ENCODE measurements at places on chromosomes 1 and 21.
A peak's percentile ranks its signal among the peaks of the same experiment; 100 is the strongest.

DNA sequence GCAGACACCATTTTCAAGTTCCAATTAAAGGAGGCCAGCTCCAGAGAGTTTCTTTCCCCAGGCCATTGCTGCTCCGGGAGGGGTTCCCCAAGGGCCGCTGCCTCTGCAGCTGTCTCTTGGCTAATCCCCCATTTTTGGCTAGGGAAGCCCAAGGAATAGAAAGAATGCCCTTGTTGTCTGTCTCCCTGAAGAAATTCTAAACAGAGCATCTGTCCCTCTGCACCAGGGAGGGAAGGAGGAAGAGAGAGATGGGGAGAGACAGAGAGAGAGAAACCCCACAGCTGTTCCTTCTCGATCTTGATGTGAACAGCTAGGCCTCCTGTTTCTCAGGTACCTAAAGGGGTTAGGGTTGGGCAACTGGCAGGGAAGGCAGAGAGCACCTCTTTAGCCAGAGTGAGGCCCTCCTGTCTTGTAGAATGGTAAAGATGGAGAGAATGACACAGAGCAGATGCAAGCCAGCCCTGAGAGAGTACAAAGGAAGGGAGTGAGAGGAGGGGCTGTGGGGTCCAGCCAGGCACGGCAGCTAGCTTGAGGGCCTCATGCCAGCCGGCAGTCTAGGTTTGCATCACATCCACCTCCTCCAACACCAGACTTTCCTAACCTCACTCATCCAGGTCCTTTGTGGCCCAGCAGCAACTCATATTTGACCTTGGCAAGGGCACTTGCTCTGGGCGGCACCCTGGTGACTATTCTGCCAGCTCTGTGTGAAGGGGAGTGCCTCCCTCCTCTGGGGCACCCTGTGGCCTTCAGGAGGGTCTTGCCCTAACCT lies 13.1 kb downstream of the OPTC start:
- DNase-seq: no peak

- no peak for DNase-seq
Measured at GRCh38 chr1:34330061-34330460, 153.4 kb downstream of the C1orf94 start.

DNA sequence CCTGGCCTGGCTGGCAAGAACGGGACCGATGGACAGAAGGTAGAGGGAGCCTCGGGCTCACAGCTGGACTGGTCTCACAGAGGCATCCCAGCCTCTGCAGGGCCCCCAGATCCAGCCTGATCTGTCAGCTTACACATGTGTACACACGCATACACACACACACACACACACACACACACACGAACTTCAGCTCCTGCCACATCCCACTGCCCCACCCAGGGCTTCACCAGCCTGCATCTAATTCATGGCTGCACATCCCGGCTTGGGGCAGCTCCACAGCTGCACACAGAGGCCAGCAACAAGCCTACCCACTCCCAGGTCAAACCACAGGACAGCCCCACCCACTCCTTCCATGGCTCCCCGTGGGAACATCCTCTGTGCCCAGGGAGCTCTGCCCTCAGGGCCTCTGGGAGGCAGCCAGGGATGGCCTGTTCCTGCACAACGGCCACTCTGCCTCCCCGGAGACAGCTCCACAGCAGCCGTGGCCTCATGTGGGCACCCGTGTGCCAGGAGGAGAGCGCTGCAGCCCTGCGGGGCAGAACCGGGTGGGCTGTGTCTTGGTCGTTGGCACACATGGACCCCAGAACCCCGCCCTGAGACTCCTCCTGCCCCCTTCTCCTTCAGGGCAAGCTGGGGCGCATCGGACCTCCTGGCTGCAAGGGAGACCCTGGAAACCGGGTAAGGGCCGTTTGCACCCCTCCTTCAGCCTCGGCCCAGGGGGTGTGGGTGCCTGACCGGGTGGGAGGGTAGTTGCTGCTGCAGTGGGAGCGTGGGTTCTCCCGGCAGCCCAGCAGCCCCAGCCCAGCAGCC lies 19.1 kb downstream of the COL6A2 start:
- no peak for DNase-seq

- DNase-seq: no peak
Measured at GRCh38 chr1:3902111-3902511, 2.0 kb upstream of the C1orf174 start.

DNA sequence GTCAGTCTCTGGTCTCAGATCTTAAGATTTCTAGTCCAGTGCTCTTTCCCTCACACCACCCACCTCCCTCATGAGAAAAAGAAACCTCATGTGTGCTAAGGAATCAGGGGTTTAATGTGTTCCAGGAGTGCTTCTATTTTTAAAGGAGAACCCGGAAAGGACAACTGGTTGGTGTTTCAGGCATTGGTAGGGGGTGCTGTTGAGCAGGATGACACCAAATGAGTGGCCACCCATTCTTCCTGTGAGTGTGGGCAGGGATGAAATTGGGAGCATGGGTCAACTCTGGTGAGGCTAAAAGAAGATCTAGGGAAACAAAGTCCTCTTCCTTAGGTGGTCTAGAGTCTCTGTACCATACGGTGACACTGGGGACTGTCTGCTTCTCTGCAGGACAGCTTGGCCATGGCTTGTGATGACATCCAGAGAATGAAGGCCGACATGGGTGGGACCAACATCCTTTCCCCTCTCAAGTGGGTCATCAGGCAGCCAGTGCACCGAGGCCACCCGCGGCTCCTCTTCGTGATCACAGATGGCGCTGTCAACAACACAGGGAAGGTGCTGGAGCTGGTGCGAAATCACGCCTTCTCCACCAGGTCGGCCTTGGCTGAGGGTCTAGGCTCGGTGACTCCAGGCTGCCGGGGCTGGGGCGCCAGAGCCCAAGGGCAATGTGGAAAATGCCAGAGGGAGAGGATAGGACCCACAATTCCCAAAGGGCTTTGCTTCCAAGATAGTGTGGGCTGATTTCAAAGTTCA lies 39.3 kb downstream of the VWA5B1 start:
- no peak for DNase-seq

DNA sequence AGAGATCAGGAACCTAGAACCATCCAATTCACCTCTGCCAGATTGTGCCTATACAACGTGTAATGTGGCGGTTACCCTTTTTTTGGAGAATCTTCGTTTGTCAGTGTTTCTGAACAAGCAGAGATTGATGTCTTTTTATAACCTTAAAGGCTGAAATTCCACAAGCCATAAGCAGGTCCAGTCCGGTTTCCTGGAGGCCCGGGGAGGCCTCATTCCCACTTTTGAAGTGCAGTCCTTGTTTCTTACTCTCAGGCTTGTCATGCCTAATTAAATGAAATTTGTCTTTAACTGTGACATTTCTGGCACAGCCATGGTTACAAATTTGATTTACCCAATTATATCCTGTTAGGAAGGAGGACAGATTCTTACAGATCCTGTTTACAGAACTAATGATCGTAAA lies 27.8 kb downstream of the ZNF362 start:
- DNase-seq: no peak

DNA sequence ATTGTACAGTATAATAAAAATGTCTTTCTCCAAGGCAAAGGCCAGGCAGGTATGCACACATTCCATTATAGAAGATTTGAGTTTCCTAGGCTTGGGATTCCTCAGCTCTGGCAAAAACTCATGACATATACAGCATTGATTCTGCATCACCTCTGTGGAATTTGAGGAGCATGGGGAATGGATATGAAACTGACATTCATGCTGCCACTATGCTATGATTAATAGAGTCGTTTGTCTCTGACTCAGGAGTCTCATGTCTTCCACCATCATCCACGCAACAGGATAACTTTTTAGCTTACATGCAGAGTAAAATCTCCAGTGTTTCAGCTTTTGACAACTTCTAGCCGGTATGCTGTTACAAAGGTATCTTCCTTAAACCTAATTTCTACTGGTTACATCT lies 49.8 kb upstream of the ADORA3 start:
- no peak for DNase-seq

GRCh38 chr1:183886853-183887252 lies 81.9 kb downstream of the RGL1 start:
- DNase-seq: no peak

GRCh38 chr1:209625791-209626285 lies 26.4 kb downstream of the LAMB3 start:
- no peak for DNase-seq

DNA sequence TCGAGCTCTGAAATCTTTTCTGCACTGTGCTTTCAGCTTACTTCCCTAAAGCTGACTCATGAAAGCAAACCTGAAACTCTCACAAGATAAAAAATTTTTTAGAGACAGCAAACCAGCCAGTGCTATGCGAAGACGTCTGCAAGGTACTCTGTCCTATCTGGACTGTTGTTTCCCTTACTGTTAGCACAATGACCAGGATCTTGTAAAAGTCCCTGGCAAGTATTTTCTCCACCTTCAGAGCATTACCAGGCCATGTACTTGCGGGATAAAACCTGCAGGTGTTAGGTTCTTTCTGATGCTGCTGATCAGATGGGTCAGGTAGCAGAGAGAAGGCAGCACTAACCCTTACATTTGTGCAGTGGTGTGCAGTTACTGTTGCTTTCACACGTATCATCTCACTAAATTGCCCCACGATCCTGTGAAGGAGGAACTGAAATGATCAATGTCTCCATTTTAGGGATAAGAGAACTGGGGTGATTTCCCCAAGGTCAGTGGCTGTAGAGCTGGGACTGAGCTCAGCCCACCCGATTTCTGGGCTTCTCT lies 56.6 kb downstream of the PLXNA2 start:
- DNase-seq: peak; percentile 32

GRCh38 chr21:37615962-37616361 lies 249.4 kb downstream of the DYRK1A start:
- no peak for DNase-seq

DNA sequence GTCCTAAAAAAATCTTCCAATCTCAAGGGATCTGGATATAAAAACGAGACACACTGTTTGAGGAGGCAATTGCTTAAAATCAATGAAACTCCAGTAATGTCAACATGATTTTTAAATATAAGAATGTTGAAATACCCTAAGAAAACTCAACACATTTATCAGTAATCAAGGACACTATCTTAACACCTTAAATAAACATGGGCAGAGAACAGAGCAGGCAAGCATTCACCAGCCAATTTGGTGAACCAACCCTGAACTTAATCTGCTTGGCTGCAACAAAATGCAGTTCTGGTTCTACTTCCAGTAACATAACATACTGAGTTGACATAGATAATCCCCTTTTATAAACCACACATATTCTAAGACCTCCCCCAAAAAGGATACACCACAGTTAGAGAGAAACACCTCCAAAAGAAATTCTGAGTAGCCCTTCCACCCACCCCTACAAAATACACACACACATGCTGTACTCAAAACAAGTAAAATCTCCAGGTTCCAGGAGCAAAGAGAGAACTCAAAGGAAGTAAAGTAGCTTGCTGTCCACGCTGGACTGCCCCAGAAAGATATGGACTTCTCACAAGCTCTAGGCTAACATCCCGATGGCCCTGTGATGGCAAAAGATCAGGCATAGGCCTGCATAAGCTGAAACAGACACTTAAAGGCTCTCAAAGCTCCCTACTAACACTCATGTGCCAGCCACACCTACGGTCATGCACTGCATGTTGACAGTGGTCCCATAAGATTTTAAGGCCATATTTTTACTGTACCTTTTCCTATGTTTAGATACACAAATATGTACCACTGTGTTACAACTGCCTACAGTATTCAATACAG lies 30.5 kb downstream of the TP53BP2 start:
- no peak for DNase-seq

GRCh38 chr21:16587681-16588375 lies 858.0 kb downstream of the USP25 start:
- no peak for DNase-seq

DNA sequence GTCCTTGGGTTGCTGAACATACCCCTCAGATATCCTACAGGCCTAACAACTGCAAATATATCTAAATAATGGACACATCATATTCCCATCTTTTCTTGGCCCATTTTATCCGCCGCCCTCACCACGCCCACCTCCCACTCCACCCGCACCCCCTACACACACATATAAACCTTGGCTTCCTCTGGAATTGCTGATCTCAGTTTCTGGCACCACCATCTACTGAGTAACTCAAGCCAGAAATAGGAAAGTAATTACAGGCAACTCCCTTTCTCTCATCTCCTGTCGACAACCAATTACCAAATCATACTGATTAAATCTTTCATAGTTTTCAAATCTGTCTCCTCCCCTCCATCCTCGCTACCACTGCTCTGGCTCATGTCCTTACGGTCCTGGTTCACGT lies 4.7 kb downstream of the RGS8 start:
- no peak for DNase-seq

DNA sequence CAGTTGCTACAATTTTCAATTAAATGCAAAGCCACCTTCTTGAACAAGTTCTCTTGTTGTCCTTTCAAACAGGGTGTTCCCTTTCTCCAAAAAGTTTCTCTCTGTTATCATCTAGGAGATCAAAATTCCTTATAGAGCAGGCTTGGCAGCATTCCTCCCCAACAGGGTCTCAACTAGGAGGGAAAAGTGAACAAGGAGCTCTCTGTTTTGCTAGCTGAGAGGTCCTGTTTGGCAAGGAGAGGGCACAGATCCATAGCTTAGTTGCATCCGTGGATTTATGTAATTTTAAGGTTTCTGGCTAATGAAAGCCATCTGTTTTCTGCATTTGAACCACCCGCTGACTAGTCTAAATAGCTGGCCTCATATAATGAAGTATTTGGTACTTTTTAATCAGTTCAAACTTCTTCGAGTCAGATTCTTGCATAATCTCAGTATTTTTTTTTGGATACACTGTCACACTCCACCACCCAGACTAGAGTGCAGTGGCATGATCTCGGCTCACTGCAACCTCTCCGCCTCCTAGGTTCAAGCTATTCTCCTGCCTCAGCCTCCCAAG lies 54.0 kb downstream of the APP start:
- no peak for DNase-seq

- DNase-seq: no peak
Measured at GRCh38 chr1:53678507-53678906, 60.5 kb downstream of the GLIS1 start.

GRCh38 chr1:27931759-27932158 lies 3.0 kb upstream of the SMPDL3B start:
- peak; percentile 77 for DNase-seq

GRCh38 chr1:1246577-1247340 lies at the start of gene C1QTNF12:
C1QTNF12 (minus strand) TSS chr1:1246722; CDS start chr1:1246690, 32 bp downstream.
- DNase-seq: no peak

DNA sequence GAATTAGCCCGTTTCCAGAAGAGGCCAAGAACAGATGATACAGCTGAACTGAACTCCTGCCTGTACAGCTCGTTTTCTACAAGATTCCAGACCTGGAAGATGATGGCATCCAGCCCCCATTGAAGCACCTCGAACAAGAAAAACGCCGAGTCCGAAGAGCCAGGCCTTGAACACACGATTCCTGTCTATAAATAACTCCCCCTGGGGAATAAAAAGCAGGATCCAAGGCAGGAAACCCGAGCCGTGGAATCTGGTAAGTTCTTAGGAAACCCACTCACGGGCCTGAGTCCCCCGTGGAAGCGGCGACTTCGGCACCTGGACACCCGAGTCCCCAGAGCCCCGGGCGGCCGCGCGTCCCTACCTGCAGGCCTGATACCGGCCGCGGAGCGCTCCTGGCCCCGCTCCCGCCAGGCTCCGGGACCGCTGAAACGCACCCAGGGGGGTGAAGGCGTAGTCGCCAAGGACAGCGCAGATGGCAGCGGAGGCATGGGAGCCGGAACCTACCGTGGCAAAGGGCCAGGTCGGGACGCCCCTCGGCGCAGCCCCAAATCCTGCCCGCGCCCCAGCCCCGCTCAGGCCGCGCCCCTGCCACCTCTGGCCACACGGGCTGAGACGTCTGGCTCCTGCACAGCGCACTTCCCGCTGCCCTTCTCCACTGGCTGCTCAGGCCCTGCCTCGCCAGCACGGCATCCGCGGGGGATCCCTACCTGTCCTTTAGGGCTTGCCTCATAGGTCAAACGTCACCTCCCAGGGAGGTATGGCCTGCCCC lies 14.0 kb upstream of the HLCS start:
- DNase-seq: peak; percentile 28

GRCh38 chr1:215900684-215901083 lies 333.6 kb downstream of the KCTD3 start:
- no peak for DNase-seq

GRCh38 chr1:221527302-221527701 lies 214.6 kb downstream of the DUSP10 start:
- DNase-seq: no peak

Measured in suppressor macrophage (primary cell).